ENCODE measurements at places on chromosomes 3 and 15.

- no peak for DNase-seq
Measured at GRCh38 chr3:48662145-48662752, 437 bp downstream of the CELSR3 start.

DNA sequence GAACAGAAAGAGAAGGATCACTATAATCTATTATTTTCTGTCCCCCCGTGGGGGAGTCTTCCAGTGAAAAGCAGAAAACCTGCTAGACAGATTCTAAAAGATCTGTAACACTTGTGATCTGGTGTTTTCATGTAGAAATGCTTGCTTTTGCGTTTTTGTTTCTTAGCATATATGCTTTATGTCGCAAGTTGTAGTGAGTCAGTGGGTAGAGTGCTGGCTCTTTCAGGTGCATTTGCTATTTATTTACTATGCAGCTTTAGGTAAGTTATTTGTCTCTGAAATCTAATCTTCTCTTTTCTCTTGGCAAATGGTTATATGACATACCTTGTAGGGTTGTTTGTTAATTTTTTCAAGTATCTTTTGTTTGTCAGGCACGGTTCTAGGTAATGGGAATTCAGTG, 9.4 kb downstream of the AKAP13 start:
- no peak for DNase-seq

DNA sequence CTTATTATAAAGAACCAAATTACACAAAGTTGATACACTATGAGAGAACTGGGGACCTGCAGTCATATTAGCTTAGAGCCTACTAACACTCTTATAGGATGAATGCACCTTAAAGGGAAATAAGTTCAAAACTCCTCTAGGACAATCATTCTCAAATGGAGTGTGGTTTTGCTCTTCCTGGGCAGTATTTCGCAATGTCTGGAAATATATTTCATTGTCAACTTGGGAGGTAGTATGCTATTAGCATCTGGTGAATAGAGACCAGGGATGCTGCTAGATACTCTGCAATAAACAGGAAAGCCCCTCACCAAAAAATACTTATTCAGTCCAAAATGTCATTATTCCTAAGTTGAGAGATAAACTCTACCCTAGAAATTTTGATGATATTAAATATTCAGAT, 451.4 kb upstream of the ARPP21 start:
- DNase-seq, result no peak

DNA sequence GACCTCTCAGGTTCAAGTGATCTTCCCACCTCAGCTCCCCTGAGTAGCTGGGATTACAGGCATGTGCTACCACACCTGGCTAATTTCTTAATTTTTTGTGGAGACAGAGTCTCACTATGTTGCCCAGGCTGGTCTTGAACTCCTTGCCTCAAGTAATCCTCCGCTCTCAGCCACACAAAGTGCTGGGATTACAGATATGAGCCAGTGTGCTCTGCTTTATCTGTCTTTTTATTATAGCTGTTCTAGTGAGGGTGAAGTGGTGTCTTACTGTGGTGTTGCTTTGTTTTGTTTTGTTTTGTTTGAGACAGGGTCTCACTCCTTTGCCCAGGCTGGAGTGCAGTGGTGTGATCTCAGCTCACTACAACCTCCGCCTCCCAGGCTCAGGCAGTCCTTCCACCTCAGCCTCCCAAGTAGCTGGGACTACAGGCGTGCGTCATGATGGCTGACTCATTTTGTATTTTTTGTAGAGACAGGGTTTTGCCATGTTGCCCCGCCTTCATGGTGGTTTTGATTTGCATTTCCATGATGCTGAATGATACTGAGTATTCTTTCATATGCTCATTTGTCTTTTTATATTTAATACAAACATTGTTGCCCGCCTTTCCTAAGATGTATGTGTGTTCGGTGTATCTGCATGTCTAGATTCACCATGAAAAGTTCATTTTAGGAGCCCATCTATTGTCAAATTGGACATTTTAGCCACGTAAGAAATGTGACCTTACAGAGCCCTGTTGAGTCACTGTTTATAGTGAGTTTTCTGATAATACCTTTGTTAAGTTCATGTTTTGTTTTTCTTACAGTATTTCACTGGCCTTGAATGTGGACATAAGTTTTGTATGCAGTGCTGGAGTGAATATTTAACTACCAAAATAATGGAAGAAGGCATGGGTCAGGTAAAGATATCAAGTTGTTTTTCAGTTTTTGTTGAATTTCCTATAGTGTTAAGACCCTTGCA, 80.6 kb downstream of the ARIH1 start:
- DNase-seq, result peak; percentile 14
